A549 treated with DMSO at 1 μM for 4 hours (cell line): ENCODE measurements at places on chromosomes 5 and 9. TPM values are rescaled to one million over a fixed set of nuclear protein-coding genes. Genes with fewer than 3 reads are reported as not detected.

The HRCT1 gene
- total RNA-seq = 0.11 to 0.17 TPM (median 0.14 TPM) in 3 of 5 replicates, not detected in the others

The NUTM2G gene
- total RNA-seq = 0.03 TPM in 1 of 5 replicates, not detected in the others

The PCDHGA4 gene
- 0.09 to 0.17 TPM (median 0.14 TPM) in 5 replicates for total RNA-seq

The PCDHB10 gene
- total RNA-seq = 0.04 to 0.06 TPM (median 0.05 TPM) in 3 of 5 replicates, not detected in the others

The ST8SIA4 gene
- total RNA-seq = 0.36 to 0.91 TPM (median 0.74 TPM) in 5 replicates

The IGIP gene
- total RNA-seq = 0.92 to 1.2 TPM (median 1.2 TPM) in 5 replicates

The RNF130 gene
- total RNA-seq = 32.2 to 43.9 TPM (median 41.4 TPM) in 5 replicates

The C9orf50 gene
- total RNA-seq = 0.08 TPM in 1 of 5 replicates, not detected in the others

The CYSRT1 gene
- 3.2 to 4.2 TPM (median 3.6 TPM) in 5 replicates for total RNA-seq

The NIPAL4 gene
- 10.1 to 16.2 TPM (median 11.0 TPM) in 5 replicates for total RNA-seq
